ENCODE measurements at places on chromosomes 16 and 17.

DNA sequence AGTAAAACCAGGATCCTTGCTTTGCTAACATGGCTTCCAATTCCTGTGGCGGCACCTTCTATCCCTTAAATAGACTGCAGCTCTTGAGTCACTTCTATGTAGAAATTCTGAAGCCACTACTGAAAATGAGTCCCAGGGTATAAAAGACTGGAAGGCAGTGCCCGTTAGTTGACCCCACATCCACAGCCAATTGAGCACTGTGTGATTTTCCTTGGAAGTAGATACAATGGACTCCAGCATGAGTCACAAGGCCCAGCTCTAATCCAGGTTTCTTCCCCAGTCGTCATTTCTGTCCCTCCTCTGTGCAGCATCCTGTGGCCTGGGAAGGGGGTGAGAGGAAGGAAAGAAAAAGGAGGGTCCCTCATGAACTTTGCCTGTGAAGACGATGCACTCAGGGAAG lies 69.5 kb downstream of the HLF start:
- no peak for DNase-seq

DNA sequence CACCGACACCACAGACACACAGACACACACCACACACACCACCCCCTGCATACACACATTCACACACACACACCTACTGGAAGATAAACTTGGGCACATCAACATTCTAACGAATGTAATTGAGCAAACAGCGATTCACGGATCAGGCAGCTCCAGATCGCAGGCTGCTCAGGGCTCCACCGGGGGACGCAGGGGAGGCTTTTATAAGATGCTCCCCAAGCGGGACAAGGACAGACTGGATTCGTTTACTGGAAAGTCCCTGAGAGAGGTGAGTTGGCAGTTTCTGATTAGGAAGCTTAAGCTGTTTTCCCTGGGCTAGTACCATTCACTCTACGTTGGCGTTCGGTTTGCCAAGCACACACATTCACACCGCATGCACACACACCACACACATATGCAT lies 281.3 kb downstream of the IRF8 start:
- no peak for DNase-seq

DNA sequence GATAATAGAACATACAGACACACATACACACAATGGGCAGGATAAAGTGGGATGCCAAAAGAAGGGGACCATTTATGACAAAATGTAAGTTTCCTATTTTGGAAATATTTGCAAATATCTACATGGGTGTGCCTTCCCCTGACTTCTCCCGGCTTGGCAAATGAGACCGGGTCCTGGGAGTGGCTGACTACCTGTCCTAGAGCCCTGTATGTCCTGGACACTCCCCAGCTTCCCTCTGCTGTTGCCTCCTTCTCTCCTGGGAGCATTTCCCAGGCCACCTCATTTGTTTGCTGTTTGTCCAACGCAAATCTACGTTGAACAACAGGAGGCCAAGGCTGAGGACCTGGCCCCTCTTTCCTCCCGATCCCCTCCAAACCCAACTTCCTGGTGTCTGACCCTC lies 16.9 kb downstream of the PECAM1 start:
- no peak for DNase-seq

DNA sequence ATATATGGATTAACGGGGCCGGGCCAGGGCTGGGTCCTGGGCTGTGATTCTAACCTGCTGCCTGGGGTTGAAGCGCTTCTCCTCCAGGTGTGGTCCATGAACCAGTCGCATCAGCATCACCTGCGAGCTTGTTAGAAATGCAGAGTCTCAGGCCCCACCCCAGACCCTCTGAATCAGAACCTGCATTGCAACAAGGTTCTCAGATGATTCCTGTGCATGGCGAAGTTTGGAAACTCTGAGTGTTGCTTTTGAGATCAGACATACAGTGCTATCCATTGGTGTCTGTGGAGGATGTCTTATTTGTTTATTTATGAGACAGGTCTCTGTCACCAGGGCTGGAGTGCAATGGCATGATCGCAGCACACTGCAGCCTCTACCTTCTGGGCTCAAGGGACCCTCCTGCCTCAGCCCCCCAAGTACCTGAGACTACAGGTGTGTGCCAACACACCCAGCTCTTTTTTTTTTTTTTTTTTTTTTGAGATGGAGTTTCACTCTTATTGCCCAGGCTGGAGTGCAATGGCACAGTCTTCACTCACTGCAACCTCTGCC lies 99.8 kb downstream of the PITPNC1 start:
- no peak for DNase-seq

GRCh38 chr17:13114601-13115031 lies 96.8 kb upstream of the ELAC2 start:
- DNase-seq: no peak
